ENCODE measurements at places on chromosomes 7 and 10.

GRCh38 chr10:58644311-58644710, 131.6 kb downstream of the BICC1 start:
- DNase-seq = no peak

GRCh38 chr7:94941844-94942632, 34.6 kb downstream of the PPP1R9A start:
- DNase-seq = no peak

DNA sequence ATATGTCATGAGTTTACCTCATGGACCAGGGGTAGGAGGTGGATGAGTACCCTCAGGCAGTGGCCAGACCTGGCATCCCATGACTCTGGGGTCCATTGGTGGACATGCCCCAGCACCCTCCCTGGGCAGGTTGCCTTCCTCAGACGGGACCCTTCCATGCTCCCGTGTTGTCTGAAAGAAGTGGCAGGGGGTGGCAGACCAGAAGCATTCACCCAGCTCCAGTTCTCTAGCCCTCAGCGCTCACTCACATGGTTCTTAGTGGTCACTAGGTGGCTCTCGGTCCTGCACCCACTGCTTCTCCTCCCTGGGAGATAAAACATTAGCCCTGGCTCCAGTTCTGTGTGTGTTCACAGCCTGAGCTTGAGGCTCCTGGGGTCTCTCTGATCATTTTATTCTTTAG, 6.0 kb downstream of the RBP3 start:
- peak; percentile 19 for DNase-seq

DNA sequence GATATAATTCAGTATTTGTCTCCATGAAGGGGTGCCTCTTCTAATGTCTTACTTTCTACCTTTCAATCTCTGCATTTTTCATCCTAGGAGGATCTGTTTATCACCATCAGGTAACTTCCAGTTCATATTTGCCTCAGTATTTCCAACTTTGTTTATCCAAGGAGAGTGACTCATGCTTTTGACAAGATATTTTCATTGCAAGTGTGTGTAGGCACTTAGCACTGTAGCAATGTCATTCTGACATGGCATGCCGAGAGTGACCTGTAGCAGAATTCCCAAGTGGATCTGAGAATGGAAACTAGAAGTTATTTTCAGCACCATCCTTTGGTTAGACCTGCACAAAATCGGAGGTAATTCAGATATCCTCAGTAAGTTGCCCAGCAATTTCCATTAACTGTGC, 129.9 kb downstream of the INHBA start:
- DNase-seq = peak; percentile 57

DNA sequence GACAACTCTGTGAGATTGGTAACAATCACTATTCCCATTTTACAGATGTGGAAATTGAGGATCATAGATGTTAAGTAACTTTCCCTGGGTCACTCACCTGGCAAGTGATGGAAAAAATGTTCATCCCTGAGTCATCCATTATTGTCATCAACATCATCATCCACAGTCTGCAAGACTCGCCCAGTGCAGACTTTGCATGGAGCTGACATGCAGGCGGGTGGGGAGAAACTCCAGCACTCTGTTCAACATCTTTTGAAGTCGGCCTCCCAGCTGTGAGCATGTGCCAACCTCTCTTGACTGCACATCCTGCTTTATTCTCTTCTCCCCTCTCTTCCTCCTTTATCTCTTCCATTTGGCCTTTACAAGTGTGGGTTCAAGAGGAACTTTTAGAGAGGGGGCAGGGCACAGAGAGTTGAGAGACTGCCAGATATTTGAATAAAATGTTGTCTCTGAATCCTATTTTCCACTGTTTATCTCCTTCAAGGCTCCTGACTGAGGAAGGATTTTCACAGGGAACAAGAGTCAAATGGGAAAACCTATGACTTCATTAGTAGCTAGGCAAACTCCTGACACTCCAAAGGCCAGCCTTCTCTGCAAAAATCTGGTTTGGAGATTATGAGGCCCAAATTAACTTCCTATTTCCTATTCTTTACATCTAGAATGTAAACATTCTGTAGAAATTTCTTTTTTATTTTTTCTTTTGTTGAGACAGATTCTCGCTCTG, 283.7 kb upstream of the PODXL start:
- no peak for DNase-seq

DNA sequence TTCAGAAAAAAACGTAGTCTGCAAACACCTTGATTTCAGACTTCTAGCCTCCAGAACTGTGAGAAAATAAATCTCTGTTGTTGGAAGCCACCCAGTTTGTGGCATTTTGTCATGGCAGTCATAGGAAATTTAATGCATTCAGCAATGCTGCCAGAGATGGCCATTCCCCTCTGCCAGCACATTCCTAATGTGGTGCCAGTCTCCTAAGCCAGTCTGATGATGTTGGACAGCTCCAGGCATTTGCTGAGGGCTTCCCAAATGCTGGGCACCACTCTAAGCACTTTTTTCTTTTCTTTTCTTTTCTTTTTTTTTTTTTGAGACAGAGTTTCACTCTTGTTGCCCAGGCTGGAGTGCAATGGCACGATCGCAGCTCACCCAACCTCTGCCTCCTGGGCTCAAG, 666.7 kb upstream of the C7orf33 start:
- no peak for DNase-seq

GRCh38 chr7:132759482-132760243, 183.4 kb upstream of the PLXNA4 start:
- no peak for DNase-seq

DNA sequence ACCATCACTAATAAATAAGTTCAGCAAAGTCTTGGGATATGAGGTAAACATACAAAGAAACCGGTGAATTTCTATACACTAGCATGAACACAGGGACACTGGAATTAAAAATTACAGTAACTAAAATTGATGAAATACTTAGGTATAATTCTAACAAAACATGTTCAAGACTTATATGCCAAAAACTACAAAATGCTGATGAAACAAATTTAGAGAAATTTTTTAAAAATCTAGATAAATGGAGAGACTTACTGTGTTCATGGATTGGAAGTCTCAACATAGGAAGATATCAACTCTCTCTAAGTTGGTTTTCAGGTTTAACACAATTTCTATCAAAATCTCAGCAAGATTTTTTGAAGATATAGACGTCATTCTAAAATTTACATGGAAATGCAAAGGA, 128.8 kb upstream of the RET start:
- DNase-seq = no peak

GRCh38 chr10:123567984-123568739, 98.0 kb upstream of the GPR26 start:
- no peak for DNase-seq

- no peak for DNase-seq
Measured at GRCh38 chr10:29628912-29629526, 5.8 kb downstream of the SVIL start.

DNA sequence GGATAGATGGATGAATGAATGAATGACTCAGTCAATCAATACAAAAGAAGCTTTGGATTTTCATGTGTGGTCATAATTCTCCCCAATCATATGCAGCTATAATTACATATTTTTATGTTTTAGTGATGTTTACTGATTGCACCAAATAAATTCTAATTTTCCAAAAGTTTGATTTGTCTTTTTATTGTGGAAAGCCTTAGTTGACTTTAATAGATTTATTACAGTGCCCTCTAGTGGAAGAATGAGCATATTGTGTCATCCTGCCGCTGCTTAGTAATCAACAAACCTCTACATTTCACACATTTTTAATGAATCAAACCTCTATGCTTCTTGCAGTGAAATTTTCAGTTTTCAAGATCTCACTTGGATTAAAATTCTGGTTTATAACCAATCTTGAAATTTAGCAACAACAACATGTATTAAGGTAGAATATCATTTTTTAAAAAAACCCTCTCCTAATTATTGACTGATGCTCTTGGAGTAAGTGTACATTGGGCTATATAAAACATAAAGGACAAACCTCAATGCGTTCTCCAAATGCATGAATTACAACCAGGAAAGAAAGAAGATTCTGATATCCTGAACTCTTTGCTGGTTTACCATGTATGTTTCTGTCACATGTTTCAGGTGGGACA, 55.6 kb upstream of the PNLIP start:
- peak; percentile 16 for DNase-seq

DNA sequence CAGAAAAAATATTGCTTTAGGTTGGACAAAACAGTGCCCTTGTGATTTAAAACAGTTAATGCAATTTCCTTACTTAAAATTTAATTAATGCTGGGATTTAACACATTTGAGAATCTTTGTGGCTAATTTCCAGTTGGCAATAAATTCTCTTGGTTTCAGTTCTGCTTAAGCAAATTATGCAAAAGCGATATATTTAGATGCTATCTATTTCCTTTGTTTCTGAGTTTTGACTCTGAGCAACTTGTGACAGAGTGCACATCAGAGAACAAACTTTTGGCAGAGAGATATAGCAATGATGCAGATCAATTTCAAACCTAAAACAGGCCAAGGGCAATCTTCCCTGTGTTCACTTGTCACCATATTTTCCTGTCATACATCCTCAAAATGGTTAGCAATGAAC, 933.6 kb upstream of the ZWINT start:
- DNase-seq = no peak

GRCh38 chr7:29102558-29103151, 43.7 kb downstream of the CPVL start:
- DNase-seq = peak; percentile 66

Measured in fibroblast of villous mesenchyme (primary cell).